ENCODE measurements at places on chromosomes 6 and 20.

DNA sequence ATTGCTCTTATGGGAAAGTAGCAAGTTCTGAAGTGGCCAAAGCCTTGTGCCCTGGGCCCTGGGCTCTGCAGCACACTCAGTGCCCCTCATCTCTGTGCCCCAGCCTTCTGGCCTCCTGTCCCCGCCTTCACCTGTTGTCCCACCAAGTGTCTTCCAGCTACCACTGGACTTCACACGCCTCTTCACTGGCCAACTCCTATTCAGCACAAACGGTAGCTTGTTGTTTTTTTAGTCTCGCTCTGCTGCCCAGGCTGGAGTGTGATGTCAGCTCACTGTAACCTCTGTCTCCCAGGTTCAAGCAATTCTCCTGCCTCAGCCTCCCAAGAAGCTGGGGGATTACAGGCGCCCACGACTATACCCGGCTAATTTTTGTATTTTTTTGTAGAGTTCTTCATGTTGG, 4.8 kb downstream of the CCHCR1 start:
- DNase-seq, result no peak

- DNase-seq, result no peak
Measured at GRCh38 chr20:46237227-46237626, 71.1 kb downstream of the CDH22 start.

DNA sequence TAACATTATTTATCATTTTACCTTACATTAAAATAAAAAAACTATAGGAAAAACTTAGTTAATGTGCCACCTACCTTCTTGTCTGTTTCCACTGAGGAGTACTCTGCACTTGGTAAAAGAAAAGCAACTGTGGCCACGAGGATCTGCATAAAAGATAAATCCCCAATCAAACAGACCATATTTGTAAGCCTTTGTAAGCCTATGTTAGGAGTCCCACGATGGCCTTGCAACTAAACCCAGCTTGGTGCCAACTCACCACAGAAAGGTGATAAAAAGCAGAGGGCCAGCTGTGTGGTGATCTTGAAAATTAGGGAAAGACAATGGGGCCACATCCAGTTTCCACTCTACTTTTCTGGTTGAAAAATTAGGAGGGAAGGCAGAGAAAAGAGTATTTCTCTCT, 156.9 kb downstream of the INSM1 start:
- no peak for DNase-seq

GRCh38 chr20:62045529-62046285, 20.0 kb downstream of the TAF4 start:
- no peak for DNase-seq

- DNase-seq, result no peak
Measured at GRCh38 chr6:56434606-56435005, 187.2 kb upstream of the COL21A1 start.

DNA sequence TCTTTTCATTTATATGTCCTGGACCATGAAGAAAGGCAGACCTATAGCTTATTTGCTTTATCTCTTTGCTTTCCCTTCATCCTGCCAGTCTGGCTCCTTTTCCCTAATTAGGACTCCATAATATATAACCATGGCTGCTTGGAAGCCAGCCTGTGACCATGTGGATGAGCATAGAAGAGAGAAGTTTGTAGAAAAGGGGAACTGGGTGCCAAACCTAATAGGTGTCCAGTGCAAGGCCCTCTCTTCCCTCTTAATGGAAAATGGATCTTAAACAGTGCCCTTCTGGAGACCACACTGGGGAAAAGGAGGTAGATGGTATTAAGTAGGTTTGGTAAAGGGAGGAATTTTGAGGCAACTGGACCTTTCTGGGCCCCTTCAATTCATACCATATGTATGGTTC, 16.7 kb upstream of the OSTM1 start:
- no peak for DNase-seq

DNA sequence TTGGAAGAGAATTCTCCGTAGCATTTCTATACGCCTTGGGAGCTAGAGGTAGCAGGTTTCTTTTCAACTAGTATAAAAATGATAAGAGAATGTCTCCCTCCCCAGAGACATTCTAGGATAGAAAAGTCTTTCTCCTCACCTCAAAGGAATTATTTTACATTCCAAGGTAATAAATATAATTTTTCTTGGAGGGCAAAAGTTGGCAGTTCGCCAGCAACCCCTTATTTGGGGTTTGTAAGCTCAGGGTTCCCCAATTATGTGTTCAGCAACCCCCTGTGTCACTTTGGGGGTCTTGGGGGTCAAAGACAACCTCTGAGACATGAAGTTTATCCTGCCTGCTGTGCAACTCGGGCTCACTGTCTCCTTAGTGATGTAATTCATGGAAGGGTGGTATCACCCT, 58.3 kb downstream of the THEMIS start:
- no peak for DNase-seq

GRCh38 chr6:107033126-107033525, 5.1 kb downstream of the MTRES1 start:
- DNase-seq, result no peak

GRCh38 chr6:39421383-39422225, 99.1 kb upstream of the KCNK16 start:
- DNase-seq, result no peak

GRCh38 chr20:7770046-7770445, 170.2 kb downstream of the HAO1 start:
- DNase-seq, result no peak

DNA sequence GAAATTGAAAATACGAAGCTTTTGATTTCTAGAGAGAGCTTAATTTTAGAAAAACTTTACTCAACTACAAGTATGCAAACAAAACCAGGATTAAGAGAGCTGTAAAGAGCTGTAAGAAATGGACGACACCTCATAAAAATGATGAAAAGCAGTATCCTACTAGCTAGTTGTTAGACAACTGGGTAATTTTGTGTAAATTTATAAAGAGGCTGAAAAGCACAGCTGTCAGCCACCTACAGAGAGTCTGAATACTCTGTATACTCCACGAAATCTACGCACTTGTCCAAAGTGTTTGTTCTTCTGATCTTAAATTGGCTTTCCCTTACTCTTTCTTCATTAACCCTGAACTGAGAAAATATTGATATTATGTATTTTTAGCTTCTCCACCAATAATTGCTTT, 808.4 kb upstream of the EPHA7 start:
- DNase-seq, result no peak

DNA sequence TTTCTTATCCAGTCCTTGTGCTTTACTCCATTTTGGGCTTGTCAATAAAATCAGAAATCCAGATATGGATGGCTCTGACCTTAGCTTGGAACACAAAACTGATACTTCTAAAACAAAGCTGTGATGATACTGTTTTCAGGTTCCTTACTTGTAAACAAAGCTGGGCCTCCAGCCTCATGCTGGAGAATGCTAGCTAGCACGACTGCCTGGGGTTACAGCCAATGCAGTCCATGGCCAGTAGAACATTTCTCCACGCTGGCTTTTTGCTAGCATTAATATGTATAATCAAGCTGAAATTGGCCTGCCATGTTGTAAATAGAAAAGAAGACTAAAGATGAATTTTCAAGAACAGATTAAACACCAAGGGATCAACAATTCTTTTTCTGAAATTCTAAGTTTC, 63.9 kb downstream of the MTHFD1L start:
- no peak for DNase-seq

- no peak for DNase-seq
Measured at GRCh38 chr20:39462416-39462945, 500.3 kb downstream of the DHX35 start.

GRCh38 chr6:162572240-162572639, 155.3 kb downstream of the PRKN start:
- no peak for DNase-seq
